Tibial nerve (tissue), 4 donors: ENCODE measurements at places on chromosomes 2 and 18. TPM values are rescaled to one million over a fixed set of nuclear protein-coding genes. Genes with fewer than 3 reads are reported as not detected.

DNA sequence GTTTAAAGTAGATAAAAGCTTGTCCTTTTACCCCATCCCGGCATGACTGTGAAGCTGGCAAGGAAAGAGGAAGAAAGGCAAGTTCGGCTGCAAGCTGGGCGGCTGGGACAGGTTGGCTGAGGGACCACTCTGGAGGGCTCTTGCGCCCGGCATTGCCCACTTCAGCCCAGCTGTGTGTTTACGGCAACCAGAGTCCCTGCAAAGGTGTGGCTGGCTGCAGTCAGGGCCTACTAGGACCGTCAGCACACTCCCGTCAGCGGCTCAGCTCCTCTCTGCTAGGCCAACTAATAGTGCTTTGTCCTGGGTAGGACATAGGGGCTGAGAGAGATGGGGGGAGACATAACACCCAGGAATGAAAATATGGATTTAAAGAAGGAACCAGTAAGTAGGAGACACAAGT, 11.7 kb upstream of the SAP130 start:
- DNase-seq: no peak

The MOGAT1 gene
- total RNA-seq: not detected

DNA sequence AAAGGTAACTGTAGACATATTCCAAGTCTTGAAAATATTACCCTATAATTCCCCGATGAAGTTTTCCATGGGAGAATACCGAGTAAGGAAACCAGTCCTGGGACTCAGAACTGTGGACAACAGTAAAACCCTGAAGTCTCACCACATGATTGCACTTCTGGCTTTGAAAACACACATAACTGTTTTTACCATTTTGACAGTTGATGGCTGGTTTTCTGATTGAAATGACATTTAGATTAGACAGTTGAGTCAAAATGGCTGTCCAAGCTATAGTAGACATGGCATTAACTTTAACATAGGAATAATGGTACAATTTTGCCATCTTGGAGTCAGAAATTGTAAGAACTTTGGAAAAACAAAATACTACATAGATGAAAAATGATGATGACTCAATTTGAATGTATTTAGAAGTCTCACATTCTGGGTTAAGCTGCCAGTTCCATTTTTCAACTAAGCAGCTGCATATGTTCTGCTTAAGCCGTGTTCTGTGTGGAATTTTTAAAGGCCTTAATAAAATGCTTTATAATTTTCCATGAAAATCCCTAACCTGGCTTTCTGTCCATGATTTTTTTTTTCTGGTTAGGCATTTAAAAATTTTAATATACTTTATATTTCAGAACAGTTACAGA, 38.3 kb upstream of the WIPF1 start:
- no peak for DNase-seq

GRCh38 chr2:73297586-73297985, 4.2 kb upstream of the EGR4 start:
- DNase-seq: no peak

GRCh38 chr2:148658807-148659722, 14.5 kb downstream of the EPC2 start:
- DNase-seq: no peak

DNA sequence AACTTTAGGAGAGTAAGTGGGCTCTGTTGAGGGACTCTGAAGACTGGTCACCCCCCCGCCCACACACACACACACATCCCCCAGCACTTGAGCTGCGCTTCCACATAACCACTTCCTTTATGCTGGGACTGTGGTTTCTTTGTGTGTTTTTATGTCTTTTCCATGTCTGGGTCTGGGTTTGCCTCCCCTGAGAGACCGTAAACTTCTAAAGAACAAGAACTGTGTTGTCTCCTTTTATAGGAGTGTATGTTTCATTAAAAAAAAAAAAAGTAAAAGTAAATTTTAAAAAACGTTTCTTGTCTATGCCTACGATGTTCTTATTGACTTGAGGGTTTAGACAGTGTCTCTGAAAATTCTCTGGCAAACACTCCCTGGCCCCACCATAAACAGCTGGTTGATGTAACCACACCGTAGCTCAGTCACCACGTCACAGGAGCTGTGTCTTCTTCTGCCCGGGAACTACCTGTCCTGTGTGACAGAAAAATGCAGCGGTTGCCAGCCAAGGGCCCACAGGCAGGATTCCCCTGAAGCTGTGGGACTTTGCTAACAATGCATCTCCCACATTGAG, 68.0 kb downstream of the KLHL29 start:
- no peak for DNase-seq

The SCN3A gene
- 1.8 TPM for total RNA-seq

The DAW1 gene
- total RNA-seq: not detected

DNA sequence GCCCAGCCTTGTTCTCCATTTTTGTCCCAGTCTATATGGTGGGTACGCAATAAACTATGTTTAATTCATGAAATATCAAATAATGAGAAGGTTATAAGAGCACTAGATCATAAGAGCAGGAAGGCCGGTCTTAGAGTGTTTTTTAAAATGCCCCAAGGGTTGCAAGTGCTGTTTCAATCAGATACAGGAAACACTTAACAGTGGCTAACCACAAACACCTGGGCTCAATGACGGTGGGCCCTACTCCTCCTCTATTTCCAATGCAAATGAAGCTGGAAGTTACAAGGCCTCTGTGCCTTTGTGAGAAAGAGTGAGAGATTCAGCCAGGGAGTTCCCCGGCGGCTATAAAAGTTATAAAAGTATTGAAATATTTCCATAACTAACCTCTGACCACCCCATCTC, 18.9 kb upstream of the WDR33 start:
- DNase-seq: no peak
